ENCODE measurements at places on chromosomes 11 and 22. TPM values are rescaled to one million over a fixed set of nuclear protein-coding genes. Genes with fewer than 3 reads are reported as not detected.

IFITM10 gene
- 1.9 TPM for total RNA-seq

DAGLA gene
- 2.7 TPM for total RNA-seq

ACRV1 gene
- not detected for total RNA-seq

CARD10 gene
- total RNA-seq = 32.0 TPM

DNA sequence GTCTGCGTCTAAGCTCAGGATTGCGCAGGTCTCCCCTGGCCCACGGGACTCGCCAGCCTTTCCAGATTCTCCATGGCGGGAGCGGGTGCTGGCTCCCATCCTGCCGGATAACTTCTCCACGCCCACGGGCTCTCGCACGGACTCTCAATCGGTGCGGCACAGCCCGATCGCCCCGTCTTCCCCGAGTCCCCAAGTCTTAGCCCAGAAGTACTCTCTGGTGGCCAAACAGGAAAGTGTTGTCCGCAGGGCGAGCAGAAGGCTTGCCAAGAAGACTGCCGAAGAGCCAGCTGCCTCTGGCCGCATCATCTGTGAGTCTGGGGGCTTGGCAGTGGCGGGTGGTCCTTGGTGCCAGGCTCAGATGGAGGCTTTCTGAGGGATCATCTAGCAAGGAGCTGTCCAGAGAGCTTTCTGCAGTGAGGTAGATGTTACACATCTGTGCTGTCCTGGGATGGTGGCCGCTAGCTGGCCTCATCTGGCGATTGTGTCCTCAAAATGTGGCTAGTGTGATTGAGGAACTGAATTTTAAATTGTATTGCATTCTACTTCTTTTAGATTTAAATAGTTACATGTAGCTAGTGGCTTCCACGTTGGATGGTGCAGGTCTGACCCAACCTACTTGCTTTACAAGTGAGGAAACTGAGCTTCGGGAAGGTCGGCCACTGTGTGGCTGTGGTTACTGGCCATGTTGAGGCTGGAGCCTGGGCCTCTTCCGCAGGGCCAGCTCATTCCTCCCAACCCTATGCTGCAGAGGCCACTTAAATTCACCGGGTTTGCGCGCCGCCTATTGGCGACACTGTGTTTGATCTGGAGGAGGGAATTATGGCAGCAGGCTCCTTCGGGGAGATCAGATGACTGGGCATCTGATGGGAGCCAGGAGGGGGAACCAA is 6.7 kb downstream of the INCENP start:
- no peak for DNase-seq
- H3K27ac ChIP-seq = no peak overlapping the region
- peaks cover 4% of the 10 kb centered on the region for H3K4me1 ChIP-seq
- no peaks in the 10 kb centered on the region for H3K27me3 ChIP-seq
- H3K4me3 ChIP-seq = no peak overlapping the region
- H3K36me3 ChIP-seq = peaks cover 46% of the 10 kb centered on the region

- H3K27ac ChIP-seq = no peak overlapping the region
- no peaks in the 10 kb centered on the region for H3K36me3 ChIP-seq
- H3K27me3 ChIP-seq = no peaks in the 10 kb centered on the region
- H3K4me1 ChIP-seq = no peaks in the 10 kb centered on the region
Measured at GRCh38 chr22:18130018-18130417, 19.4 kb downstream of the TUBA8 start.

GRCh38 chr11:115360186-115360824 is 143.9 kb downstream of the CADM1 start:
- no peaks in the 10 kb centered on the region for H3K36me3 ChIP-seq
- no peaks in the 10 kb centered on the region for H3K4me1 ChIP-seq
- no peaks in the 10 kb centered on the region for H3K27me3 ChIP-seq
- no peak overlapping the region for H3K27ac ChIP-seq
- no peak overlapping the region for H3K4me3 ChIP-seq
